ENCODE measurements at places on chromosomes 4 and X. TPM values are rescaled to one million over a fixed set of nuclear protein-coding genes. Genes with fewer than 3 reads are reported as not detected.

Gene IL3RA
- 17.5 TPM for total RNA-seq

Gene SAGE1
- not detected for total RNA-seq

Gene CASP6
- total RNA-seq: 15.3 TPM

Gene MAGEA4
- total RNA-seq: not detected

Gene RAI2
- 25.7 TPM for total RNA-seq

Gene IQSEC2
- total RNA-seq: 18.0 TPM

Gene BEX5
- total RNA-seq: 1.0 TPM

Gene CTAG1A
- not detected for total RNA-seq

Gene ENPEP
- total RNA-seq: 17.6 TPM

Gene ASB9
- 1.2 TPM for total RNA-seq

Gene ZNF718
- total RNA-seq: 11.7 TPM

Gene UCHL1
- 63.4 TPM for total RNA-seq

Gene ADH1A
- 2.8 TPM for total RNA-seq

Gene FAT4
- total RNA-seq: 23.4 TPM

Gene SMIM43
- total RNA-seq: 3.7 TPM

Gene FRMPD3
- 0.09 TPM for total RNA-seq

Gene CXCL13
- not detected for total RNA-seq

Gene ANKRD50
- total RNA-seq: 38.4 TPM

Gene SMIM10
- total RNA-seq: 14.2 TPM

Gene NAP1L2
- total RNA-seq: 7.9 TPM

Gene ATOH1
- not detected for total RNA-seq

Gene PCDH19
- total RNA-seq: 16.4 TPM

Gene ARHGAP4
- 50.7 TPM for total RNA-seq

Gene FHIP1A
- total RNA-seq: 15.3 TPM

Gene CNGA2
- not detected for total RNA-seq

Gene SOWAHB
- total RNA-seq: not detected

Gene FAT1
- 151 TPM for total RNA-seq

Gene GPR119
- not detected for total RNA-seq

Gene COL25A1
- total RNA-seq: 6.2 TPM

Gene HS6ST2
- total RNA-seq: 0.36 TPM

Gene ATP11C
- total RNA-seq: 26.2 TPM

Gene AP1S2
- total RNA-seq: 71.9 TPM

Gene CLCN5
- total RNA-seq: 11.5 TPM

Gene ZXDA
- 8.8 TPM for total RNA-seq

Gene RBM46
- 0.58 TPM for total RNA-seq

Gene RAB39B
- 0.58 TPM for total RNA-seq

Gene SERPINA7
- total RNA-seq: not detected

Gene FGFBP1
- not detected for total RNA-seq

Gene FHDC1
- 3.9 TPM for total RNA-seq

Gene SCOC
- total RNA-seq: 52.3 TPM

Gene SPACA5
- total RNA-seq: not detected

Gene PITX2
- not detected for total RNA-seq

Gene NOX1
- total RNA-seq: not detected

Gene PDE5A
- total RNA-seq: 55.8 TPM

Gene ASB11
- not detected for total RNA-seq

Gene NAP1L3
- total RNA-seq: 5.5 TPM

Gene NAP1L5
- total RNA-seq: 7.9 TPM

Gene OPRPN
- total RNA-seq: not detected

Gene CHIC2
- 34.2 TPM for total RNA-seq
